ENCODE measurements at places on chromosomes 2 and 18. TPM values are rescaled to one million over a fixed set of nuclear protein-coding genes. Genes with fewer than 3 reads are reported as not detected.

The AFF3 gene
- not detected for total RNA-seq

DNA sequence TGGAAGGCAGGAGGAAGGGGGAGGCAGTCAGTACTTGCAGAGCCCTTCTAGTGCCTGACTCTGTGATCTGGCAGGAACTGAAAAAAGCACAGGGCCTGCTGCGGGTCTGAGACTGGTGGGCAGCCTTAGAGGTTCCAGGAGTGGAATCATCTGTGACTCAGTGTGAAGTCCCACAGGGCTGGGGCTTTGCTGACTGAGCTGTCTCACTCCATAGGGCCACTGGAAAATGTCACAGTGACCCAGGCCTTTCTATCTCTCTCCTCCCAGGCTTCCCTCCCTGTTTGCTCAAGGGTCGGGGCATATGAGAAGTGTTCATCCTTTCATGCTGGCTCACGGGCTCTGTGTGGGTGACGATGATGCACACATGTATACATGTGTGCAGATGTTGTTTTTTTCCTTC lies 47.1 kb upstream of the ZFP36L2 start:
- DNase-seq, result no peak

The MERTK gene
- total RNA-seq, result 2.1 TPM

- DNase-seq, result no peak
These were observed 89.0 kb downstream of the TMEM18 start for GRCh38 chr2:588074-588645.

DNA sequence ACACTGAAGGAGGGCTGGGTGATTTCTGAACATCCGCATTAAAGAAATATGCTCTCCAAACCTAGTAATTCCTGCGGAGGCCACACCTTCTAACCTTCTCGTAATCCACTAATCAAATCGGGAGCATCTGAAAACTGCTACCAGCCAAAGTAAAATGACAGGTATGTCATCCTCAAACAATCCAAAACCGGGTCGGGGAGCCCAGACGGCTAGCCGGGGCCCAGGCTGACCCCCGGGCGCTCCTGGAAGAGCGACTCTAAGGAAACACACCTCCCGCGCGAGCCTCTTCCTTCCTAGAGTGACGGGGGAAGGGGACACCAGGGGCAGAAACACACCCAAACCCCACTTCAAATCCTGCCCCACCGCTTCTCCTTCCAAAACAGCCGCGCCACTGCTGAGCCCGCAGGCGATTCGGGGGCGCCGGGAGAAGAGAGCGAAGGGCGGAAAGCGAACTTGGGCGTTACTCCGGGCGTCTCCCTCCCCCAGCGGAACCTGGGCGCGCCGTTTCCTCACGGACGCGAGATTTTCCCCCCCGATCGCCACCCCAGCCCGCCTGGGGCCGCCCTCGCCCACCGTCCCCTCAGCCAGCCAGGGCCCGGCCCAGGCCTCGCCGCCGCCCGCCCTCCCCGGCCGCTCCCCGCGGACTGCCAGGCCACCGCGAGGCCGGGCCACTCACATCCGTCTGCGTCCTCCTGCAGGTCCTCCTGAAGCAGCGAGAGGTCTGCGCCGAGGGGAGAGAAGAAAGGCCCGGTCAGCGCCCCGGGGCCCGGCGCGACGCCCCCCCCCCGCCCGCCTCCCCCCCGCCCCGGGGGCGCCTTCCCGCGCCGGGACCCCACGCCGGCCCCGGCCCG lies 584 bp downstream of the PPP4R1 start:
- DNase-seq, result peak; percentile 69

DNA sequence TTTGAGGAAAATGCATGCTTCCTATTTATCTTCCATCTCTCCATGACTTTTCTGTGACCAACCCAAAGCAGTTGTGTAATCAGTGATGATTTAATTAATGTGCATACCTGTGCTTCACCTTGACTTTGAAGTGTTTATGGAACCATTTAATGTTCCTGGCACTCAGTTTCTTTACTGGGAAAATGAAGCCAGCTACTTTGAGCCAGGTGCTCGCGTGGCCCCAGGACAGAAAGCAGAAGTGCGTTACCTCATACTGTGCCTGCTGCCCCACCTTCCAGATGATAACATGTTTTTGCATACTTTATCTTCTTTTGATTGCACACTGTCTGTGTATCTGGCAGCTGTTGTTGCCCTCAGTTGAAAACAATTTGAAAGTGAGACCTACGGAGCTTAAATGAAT lies 61.3 kb downstream of the PMAIP1 start:
- no peak for DNase-seq

- DNase-seq, result no peak
These were observed 59.5 kb downstream of the E2F6 start for GRCh38 chr2:11406267-11406957.

DNA sequence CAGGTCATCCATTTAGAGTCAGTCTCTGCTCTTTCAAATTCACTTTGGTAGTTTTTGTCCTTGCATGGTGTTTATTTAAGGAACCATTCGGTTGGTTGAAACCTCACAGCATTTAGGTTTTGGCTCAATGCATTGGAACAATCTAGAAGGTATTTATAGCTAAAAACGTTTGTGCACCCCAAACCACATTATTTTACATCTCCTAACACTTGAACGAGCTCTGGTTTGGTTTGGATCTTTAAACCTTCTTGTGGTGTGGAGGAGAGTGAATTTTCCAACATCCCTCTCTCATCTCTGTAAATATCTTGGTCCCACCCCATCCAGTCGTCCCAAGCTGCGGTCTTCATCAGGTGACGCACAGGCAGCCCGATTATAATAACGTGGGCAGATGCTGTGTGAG lies 287.9 kb downstream of the LPIN1 start:
- no peak for DNase-seq

The MAB21L4 gene
- 2.8 TPM for total RNA-seq

DNA sequence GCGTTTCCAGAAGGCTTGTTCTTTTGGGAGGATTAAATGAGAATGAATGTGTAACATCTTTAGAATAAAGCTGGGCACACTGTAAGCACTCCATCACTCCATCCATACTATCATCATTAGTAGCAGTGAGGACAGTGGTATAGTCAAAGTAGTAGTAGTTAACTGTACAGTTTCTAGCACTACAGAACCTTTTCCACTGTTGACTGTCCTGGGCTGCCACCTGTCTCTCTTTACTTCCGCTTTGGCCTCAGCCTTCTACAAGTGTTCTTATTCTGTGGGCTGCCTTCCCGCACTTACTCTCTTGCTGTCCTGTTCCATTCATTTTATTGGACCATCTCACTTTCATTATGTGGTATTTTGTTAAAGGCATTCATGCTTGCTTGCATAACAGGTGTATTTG lies 3.3 kb downstream of the SLC9A2 start:
- no peak for DNase-seq

DNA sequence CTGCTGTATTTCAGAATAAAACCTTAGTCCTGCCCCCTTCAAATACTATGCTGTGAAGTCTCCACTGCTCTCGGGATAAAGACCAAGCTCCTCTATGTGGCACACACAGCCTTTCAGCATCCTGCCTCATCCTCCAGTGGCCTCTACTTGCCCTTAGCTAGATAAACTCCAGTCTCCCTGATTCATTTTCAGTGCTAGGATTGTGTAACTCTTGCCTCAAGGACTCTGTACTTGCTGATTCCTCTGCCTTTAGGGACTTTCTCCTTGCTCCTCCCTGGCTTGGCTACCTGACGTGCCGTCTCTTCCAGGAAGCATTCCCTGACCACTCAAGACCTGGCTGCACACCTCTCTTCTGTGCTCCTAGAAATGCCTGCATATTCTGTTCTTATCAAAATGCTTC lies 416.7 kb downstream of the MTX2 start:
- no peak for DNase-seq

DNA sequence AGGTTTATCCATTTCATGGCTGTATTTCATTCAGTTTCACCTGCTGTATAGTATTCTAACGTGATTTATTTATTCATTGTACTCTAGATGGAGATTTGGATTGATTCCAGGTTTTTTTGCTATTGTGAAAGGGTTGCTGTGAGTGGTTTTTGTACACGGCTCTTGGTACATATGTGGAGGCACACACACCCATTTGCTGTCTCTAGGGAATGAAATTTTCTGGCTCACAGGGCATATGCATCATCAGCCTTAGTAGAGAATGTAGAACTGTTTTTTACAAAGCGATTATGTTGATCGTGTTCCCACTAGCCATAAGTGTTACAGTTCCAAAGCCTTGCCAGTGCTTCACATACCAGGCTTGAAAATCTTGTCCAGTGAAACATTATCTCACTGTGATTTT lies 5.1 kb downstream of the SPTBN1 start:
- DNase-seq, result no peak

DNA sequence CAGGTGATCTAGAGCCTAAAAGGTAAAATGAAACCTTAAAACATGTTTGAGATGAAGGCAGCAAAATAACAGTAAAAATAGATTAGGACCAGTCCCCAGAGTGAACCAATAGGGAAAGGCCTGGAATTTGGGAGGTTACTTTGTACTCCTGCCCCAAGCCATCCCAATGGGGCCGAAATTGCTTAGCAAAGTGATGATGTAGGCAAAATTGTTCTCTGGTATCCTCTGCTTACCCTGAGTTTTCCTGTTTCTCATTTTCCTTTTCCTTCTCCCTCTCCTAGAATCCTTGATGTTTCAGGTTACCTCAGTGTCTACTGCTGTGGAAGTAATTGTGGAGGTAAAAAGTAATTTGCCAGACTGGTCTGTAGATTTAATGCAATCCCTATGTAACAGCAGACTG lies 92.9 kb downstream of the TRABD2A start:
- no peak for DNase-seq

GRCh38 chr2:171791361-171791760 lies 102.7 kb downstream of the SLC25A12 start:
- no peak for DNase-seq

DNA sequence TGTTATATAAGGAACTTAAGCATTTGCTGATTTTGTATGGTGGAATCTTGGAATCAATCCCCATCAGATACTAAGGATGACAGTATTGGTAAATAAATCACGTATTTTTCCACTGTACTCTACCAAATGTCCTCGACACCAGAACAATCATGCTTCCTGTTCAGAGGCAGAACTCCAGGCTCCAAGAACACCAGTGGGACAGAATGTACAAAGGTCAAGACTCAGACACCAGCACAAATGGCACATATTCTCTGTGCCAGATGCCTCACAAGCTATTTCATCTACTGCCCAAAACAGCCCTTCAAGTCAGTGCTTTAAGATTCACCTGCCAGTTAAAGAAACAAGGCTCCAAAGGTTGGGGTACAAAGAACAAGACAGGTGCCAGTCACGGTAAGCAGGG lies 420.5 kb downstream of the STK39 start:
- DNase-seq, result no peak
